ENCODE measurements at places on chromosomes 6 and 20.

DNA sequence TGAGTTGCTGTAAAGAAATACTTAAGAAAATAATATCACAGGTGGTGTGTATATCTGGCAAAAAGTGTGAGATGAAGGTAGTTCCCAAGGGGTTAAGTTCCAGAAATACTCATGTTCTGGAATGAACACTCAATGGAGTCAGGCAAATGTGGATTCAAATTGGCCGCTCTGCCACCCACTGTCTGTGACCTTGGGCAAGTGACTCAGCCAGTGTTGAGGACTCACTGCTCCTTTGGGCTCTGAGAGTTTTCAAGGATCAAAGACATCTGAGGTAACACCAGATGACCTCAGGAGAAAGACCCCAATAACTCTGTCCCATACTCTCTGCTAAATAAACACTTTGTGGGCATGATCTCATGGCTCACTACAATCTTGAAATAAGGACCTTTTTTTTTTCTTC, 59.2 kb upstream of the EYA2 start:
- DNase-seq = no peak

DNA sequence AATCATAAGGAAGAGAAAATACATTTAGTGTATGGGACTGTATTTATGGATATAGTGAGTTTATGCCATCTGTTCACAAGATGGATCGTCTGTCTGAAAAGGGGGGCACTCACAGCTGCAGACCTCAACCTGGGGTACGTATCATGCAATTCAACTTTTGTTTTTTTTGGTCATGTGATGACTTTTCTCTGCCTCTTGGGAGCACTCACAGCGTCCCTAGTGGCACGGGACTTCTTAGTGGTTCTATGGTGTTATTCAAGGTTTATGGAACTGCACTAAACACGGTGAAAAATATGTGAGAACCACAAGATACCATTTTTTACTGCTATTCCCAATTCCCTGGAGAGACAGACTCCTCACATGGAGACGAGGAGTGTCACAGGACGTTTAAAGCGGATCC, 60.4 kb upstream of the MPC1 start:
- no peak for DNase-seq

GRCh38 chr6:24875534-24875901, 60.2 kb downstream of the RIPOR2 start:
- DNase-seq = no peak

DNA sequence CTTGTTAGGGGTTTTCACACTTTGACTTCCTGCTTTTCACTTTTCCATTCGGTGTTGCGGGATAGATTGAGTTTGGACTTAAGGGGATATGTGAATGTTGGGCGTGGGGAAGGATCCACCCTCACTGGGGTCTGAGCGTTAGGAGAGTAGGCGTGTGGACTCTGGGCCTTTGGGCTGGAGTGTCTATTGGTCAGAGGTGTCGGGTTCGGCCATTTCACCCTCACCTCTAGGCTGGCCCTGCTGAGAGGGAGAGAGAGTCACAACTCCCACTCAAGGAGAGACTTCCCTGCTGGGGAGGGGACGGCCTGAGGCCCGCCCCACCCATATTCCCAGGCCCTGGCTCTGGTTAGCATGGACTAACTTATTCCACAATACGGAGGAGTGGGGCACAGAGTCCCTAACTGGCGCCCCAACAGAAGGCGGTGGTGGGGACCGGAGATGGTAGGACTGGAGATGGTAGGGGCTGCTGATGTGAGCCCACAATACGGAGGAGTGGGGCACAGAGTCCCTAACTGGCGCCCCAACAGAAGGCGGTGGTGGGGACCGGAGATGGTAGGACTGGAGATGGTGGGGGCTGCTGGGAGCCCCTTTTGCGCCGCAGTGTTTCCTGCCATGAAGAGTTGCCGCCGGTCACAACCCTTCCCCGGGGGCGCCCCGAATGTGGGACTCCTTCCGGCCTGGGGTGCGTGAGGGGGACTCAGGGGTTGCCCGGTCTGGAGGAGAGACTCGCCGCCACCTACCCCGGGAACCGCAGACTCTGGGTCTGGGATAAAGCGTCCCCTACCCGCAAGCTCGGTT, 1.4 kb upstream of the PTPRA start:
- DNase-seq = no peak

- no peak for DNase-seq
Measured at GRCh38 chr6:76592566-76592965, 520.1 kb upstream of the IMPG1 start.
